ENCODE measurements at places on chromosomes 16 and 17.
A peak's percentile ranks its signal among the peaks of the same experiment; 100 is the strongest.

- DNase-seq: no peak
Measured at GRCh38 chr16:89138513-89138795, 33.1 kb upstream of the CDH15 start.

DNA sequence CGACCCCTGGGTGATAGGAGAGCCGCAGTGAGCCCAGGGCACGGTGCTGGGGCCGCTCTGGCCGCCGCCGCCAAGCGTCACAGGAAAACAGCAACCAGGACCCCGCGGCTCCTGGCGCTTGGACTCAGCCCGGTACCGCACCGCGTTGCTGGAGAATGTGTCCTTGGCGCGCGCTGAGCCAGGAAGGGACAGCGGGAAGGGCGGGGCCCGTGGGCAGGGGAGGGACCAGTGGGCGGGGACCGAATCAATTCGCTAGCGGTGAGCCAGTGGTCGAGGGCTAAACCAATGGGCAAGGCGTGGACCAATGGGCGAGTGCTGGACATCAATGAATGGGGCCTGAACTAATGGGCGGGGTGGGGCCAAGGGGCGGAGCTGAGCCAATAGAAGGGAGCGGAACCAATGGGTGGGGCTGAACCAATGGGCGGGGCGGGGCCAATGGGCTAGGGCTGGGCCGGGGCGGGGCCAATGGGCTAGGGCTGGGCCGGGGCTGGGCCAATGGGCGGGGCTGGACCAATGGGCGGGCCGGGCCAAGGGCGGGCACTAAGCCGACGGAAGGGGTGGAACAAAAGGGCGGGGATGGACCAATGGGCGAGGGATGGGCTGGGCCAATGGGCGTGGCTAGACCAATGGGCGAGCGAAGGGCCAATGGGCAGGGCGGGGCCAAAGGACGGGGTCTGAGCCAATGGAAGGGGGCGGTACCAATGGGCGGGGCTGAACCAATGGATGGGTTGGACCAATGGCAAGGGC lies 6.3 kb upstream of the FLYWCH1 start:
- peak; percentile 75 for DNase-seq

DNA sequence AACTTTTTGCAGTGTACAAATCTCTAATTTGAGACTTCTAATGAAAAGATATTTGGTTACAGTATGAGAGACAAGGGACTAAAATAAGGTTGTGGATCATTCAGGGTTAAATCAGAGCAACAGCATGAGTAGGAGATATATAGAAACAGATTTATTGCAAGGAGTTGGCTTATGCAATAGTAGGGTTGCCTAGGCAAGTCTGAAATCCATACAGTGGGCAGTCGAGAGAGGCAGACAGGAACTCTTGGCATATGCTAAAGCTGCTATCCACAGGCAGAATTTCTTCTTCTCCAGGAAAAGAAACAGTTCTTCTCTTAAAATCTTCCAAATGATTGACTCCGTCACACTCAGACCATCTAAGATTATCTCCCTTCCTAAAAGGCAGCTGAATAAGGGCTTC lies 500.8 kb downstream of the MAF start:
- no peak for DNase-seq

DNA sequence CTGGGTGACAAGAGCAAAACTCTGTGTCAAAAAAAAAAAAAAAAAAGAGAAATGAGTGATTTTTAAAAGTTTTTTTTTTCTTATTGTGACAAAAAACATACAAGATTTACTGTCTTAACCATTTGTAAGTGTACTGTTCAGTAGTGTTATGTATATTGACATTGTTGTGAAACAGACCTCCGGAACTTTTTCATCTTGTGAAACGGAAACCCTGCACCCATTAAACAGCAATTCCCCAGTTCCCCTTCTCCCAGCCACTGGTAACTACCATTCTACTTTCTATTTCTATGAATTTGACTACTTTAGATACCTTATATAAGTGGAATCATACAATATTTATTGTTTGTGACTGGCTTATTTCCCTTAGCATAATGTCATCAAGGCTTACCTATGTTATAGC lies 18.7 kb downstream of the DUS2 start:
- no peak for DNase-seq

- DNase-seq: no peak
Measured at GRCh38 chr17:17548044-17548443, 43.5 kb downstream of the PEMT start.

GRCh38 chr17:14756479-14756878 lies 455.6 kb downstream of the HS3ST3B1 start:
- no peak for DNase-seq

DNA sequence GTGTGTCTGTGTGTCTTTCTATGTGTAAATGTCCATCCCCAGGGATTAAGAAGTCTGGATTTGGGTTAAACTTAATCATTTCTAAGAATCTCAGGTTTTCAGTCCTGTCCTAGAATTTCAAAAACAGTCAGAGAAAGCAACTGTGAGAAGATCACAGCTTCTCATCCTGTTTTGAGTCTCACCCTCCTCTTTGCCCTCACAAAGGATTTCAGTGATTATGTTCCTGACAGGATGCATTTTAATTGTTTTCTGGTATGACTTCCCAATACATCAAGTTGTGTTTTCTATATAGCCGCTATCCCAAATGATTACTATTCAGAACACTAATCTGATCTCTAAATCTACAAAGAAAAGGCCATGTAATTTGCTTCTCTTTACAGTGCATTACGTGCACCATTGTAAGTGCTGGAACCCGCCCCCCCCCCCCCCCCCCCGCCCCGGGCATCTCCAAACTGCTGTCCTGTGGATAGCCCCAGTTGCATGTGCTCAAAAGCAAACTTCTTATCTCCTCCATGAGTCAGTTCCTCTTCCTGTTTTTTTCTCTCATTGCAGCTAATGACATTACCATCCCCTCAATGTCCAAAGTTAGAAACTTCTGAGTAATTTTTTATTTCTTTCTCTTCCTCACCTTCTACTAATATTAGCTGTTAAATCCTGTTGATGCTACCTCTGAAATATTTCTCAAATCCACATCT lies 73.9 kb downstream of the CDH13 start:
- no peak for DNase-seq

GRCh38 chr17:16988749-16989229 lies 16.9 kb upstream of the TNFRSF13B start:
- no peak for DNase-seq

DNA sequence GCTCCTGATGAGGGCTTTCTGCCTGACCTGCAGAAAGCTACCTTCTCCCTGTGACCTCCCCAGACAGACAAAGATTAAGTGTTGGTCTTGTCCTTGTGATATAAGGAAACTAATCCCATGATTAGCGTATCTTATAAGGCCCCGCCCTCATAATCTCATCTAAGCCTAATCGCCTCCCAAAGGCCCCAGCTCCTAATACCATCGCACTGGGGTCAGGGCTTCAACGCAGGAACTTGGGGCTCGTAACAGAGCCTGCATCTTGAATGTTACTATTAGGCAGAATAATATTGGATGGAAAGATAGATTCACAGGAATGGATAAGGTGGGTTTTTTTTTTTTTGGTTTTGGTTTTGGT lies 78.9 kb downstream of the C16orf95 start:
- no peak for DNase-seq

DNA sequence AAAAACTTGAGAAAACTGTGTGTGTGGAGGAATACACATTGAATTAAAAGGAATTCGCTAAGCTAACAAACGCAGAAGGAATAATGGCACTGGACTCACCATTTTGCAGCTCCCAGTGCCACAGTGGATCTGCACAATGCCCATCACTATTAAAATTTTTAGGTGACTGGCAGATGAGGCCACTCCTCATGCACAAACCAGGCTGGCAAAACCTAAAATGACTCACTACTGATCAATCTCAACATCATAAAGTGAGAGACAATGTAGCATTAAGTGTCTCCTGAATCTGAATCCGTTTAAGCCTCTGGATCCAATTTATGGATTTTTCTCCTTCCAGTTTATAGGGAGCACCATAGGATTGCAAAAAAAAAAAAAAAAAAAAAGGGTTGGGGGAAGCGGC lies 20.6 kb downstream of the MYH10 start:
- no peak for DNase-seq

DNA sequence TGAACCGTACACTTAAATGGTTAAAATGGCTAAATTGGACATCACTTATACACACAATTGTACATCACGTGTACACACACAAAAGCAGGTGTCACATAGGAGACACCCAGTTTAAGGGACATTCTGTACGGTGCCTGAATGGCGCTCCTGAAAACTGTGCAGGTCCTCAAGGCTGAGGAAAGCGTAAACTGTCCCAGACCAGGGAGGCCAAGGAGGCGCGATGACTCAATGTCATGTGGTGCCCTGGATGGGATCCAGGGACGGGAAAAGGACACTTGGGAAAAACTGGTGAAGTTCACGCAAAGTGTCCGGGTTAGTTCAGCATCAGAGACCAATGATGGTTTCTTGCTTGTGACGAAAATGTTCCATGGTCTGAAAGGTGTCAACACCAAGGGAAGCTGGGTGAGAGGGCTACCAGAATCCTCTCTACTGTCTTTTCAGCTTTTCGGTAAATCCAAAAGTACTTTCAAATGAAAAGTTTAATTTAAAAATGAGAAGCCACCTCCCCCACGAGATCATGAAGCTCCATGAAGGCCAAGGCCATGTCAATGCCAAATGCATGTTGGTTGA lies 112.2 kb downstream of the CMIP start:
- DNase-seq: no peak

GRCh38 chr17:68509141-68510057 lies 2.8 kb upstream of the PRKAR1A start:
- DNase-seq: no peak

DNA sequence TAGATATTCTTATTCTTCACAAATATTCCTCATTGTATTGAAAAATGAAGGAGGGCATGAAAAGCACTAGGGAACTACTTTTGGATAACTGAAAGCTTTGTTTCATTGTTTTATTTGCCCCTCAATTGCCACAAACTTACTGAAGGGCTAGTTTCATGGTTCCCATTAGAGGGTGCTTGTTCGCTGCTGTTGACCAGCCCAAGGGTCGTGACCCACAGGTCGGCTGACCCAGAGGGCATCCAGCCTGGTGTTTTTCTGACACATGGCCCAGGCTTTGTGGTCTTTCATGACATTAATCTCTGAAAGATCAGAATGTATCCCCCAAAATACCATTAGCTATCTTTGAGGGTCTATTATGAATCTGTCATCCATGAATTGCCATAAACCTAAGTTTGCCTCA lies 30.0 kb downstream of the DGKE start:
- no peak for DNase-seq

DNA sequence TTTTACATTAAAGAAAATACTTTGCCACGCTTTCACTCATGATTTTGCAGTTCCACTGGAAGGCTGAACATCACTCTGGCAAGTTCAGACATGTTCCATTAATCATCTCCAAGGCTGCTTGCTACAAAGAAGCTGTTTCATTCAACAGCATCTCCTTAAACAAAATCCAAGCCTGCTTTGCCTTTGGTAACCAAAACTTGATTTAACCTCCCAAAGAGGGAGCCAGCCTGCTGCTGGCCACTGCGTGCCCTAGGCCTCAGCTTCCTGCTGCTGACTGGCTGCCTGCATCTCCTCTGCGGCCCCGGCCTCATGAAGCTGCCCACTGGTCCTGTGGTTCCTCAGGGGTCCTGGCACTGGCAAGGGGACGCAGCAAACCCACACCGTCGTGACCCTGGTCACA lies 31.8 kb downstream of the ANKRD11 start:
- no peak for DNase-seq

- DNase-seq: no peak
Measured at GRCh38 chr17:75878174-75878998, at the start of gene TRIM47. Gene TRIM47 (minus strand): TSS chr17:75878581. CDS start chr17:75878548, 33 bp downstream.

DNA sequence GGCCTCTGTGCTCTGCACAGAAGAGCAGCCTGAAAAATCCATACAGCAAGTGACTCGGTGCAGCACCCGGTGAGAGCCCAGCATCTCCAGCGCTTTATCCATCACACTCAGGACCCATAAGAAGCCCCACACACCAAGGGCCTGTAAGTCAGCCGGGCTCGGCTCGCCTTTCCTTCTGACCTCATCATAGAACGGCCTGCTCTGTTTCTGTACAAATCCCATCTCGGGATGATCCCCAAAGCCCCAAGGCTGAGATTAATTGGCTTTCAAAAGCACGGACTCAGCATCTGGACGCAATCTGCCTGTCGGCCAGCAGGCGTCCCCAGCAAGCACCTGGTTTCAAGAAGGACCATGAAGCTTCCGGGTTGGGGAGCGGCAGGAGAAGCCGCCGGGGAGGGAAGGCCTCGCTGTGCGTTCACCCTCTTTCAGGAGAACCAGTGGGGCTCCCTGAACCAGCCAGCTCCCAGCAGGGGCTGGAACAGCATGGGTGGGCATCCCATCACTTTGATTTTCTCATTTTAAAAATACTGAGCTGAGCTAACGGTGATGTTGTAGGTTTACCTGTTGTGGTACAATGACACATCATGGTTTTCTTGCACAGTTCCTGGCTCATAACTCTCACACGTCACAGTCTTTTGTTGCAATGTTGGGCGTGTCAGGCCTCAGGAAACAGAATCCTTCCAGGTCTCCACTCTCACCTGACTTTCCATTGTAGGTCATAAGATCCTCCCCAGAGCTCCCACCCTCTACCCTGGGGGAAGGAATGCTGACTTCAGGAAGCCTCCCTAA lies 6.7 kb downstream of the CCDC57 start:
- DNase-seq: peak; percentile 67

GRCh38 chr16:71327720-71328119 lies 30.8 kb upstream of the CALB2 start:
- DNase-seq: no peak

DNA sequence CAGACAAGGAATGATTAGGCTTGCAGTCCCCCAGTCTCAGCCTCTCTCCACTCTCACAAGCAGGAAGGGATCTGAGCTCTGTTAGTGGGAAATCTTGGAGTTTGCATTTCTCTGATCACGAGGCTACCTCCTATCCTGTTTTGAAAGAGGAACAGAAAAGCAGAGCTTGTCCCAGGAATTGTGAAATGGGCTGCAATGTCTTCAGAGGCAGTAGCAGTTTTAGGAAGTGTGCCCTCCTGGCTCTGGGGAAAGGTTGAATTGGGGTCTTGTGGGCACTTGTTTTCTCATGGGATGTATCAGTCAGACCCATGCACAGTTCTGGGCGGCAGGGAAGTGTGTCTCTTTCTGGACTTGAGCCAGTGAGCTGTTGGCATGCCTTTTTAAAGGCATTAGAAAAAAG lies 22.8 kb downstream of the NUP85 start:
- no peak for DNase-seq

DNA sequence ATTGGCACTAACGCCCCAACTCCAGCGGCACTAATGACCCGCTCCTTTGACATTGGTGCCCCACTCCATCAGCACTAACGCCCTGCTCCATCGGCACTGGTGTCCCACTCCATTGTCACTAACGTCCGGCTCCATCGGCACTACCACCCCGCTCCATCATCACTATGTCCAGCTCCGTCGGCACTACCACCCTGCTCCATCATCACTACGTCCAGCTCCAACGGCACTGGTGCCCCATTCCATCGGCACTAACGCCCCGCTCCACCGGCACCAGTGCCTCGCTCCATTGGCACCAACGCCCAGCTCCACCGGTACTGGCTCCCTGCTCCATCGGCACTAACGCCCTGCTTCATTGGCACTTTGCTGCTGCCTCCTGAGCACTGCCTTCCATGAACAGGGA lies 7.5 kb downstream of the ZNF213 start:
- no peak for DNase-seq

- DNase-seq: no peak
Measured at GRCh38 chr16:6047325-6047724, 949.7 kb upstream of the EEF2KMT start.
